Stimulated activated effector memory CD8-positive, alpha-beta T cell treated with anti-CD3 and anti-CD28 coated beads, Interleukin-12 subunit alpha, Interleukin-12 subunit beta, amount 100 ng/mL, for 72 hours (primary cell): ENCODE measurements at places on chromosomes 5 and 9.

- no peak for DNase-seq
These were observed 161.5 kb upstream of the NR4A3 start for GRCh38 chr9:99660191-99660636.

DNA sequence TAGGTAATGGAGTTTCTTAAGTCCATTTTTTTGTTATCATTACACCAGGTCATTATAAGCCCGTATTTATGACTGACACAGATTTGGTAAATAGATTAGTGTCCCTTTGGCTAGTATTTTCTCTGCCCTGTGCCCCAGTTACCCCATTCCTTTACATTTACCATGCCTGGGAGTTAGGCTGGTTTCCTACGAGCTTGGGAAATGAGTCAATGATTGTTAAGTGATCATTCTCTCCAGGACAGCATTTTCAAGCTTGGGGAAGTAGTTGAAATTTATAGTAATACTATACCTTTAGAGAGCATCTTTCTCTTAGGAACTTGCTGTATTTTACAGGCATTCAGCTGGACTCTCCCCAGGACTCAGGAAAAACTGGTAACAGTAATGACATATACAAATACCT, 573.1 kb downstream of the TLE4 start:
- DNase-seq = no peak

DNA sequence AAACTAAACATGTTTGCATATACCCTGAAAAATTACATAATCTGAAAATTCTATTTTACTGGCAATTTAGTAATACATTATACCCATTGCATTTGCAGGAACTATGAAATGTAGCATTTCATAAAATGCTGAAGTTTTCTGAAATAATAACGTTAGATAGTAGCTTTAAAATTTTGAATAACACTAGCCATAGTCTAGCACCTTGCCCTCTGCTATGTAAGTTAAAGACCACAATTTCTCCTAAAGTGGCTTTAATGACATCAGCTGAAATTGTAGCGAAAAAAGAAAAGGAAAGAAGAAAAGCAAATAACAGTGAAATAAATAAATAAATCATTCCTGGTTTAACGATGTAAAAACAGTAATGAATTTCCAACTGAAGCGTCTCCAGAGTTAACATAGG, 172.8 kb upstream of the RASA1 start:
- DNase-seq = no peak

DNA sequence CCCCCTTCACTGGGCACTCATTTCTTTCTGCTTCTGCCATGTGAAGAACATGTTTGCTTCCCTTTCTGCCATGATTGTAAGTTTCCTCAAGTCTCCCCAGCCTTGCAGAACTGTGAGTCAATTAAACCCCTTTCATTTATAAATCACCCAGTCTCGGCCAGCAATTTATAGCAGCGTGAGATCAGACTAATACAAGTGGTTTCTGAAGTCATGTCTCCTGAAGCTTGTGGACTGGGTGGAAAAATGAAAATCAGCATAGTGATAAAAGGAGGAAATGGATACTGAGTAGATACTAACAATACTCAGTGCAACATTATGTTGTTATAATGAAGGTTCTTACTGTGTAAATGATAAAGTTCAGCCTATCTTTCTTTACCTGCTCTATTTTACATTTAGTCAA, 35.1 kb downstream of the NNT start:
- DNase-seq = no peak

DNA sequence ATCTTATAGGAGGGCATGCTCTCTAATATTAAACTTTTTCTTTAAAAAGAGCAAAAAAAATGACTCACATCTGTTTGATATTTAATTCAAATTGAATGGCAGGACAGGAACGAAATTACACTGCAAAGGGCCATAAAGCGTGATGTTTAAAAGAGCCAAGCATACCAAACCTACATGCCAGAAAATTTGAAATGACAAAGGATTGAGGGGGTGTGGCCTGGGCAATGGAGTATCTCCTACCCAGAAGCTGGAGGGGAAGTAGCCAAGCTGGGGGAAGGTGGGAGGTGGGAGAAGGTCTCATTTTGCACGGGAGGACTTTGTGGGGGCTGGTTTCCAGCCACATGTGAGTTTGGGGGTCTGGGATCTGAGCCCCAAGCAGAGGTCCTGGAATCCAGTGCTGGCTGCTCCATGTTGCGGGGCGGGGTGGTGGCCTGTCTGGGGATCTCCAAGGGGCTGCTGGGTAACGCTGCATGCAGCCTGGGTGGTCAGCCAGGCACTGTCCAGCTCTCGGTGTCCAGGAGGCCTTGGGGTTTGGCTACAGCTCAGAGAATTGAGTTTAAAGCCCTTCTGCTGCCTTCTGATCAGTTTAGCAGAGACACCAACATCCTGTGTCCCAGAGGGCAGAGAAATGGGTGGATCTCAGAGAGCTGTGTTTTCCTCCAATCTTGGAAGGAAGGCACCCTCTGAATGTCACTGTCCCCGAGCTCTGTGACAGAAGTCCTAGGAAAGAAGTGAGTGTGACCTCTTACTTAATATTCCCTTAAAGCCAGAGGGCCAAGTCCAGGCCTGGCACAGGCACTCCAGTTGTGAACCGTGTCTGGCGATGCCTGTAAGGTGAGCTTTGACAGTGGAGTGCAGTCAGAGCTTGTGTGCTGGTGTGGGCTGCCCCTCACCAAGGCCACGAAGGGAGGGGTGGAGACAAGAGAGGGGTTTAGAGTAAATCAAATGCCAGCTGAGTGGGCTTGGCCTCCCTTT, 7.6 kb downstream of the DCANP1 start:
- peak; percentile 36 for DNase-seq

GRCh38 chr5:321726-322251, 275 bp downstream of the AHRR start:
- DNase-seq = peak; percentile 65

DNA sequence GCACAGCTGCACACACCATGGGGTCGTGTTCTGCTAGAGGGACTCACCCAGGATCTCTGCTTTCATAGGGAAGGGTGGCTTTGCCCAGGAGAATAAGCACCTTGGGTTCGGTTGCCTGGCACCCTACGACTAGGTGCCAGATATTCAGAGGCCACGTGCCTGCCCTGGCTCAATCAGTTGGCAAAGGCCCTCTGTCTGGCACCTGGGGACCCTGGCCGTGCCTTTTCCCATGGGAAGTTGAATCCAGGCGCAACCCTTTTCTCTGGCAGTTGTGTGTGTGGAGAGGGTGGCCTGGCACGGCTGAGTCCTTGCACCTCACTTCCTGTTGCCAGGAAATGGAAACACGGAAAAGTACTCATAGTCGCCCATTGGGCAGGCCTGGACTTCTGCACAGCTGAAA, 10.2 kb upstream of the ANKH start:
- DNase-seq = no peak
